ENCODE measurements at places on chromosomes 1 and 21.

DNA sequence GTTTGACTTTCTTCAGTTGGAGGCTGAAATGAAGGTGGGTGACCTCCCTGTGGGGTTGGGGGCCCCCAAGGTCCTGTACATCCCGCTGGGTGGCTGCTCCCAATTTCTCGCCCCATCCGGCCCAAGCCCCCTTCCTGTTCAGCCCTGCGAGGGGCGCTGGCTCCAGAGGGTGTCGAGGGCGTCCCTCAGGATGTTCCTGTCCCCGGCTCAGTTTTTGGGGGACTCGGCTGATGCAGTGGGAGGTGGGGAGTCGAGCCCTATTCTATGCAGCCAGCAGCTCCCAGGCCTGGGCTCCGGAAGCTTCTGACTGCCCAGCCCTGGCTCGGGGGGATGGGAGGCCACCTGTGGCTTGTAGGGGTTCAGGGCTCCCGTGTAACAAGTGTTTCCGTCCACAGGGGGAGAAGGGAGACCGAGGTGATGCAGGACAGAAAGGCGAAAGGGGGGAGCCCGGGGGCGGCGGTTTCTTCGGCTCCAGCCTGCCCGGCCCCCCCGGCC, 38.2 kb downstream of the SLC19A1 start:
- peak; percentile 16 for DNase-seq

DNA sequence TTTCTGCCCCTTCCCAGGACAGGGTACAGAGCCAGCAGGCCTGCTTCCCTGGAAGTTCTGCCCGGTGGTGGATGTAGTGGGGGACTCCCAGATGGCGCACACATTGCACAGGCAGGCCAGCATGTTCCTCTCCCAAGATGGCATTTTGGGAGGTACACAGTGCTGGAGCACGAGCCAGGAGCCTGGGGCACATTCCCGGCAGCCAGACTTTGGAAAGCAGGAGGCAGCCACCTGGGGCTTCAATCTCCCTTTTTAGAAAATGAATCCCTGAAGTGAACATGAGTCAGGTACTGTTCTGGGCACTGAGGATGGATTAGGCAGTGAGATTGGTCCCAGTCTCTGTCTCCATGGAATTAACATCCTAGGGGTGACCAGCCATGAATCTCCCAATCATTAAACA, 56.9 kb downstream of the RUNX1 start:
- no peak for DNase-seq

GRCh38 chr21:23809573-23809972, 1797.7 kb downstream of the MRPL39 start:
- no peak for DNase-seq

GRCh38 chr1:98188774-98189173, 267.9 kb upstream of the DPYD start:
- no peak for DNase-seq

- DNase-seq = no peak
Observed at GRCh38 chr1:102163799-102164198, 167.1 kb upstream of the OLFM3 start.

DNA sequence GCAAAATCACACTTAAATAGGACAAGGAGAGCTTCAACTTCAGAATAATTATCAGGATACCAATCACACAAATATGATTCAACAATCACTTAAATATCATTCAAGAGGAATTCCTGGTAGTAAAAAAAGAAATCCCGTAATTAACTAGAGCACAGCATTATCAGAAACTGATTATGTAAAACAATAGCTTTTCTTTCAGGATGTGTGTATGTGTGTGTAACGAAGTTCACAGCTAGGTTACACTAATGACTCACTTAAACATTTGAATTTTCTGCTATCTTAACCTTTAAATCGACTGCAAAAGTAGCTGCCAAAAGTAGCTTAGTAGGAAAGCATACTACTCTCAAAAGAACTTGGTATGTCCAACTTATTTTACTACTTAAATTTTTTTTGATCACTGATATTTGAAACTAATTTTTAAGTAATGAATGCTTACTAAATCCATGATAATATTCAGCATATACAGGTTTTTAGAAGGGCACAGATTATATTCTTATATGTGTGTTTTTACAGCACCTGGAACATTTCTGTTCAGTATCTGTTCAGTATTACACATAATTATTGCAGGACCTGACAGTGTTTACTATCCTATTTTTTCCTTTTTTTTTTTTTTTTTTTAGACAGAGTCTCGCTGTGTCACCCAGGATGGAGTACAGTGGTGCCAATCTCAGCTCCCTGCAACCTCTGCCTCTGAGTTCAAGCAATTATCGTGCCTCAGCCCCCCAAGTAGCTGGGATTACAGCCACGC, 4.2 kb downstream of the RERE start:
- DNase-seq = no peak

DNA sequence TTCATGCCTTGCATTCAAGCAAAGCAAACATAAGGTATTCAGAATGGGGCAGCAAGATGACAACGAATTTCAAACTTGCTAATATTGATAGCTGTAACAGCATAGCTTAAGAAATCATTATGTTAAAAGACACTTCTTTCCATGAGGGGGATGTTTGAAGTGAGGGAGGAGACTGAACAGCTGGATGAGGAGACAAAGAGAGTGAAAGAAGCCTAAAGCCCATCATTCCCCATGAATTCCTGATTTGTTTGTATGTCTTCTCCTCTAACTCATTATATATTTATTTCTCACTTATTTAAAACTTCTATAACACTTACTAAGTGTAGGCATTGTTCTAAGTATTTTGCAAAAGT, 125.2 kb upstream of the PBX1 start:
- DNase-seq = no peak

GRCh38 chr1:150484861-150485260, 2.4 kb upstream of the TARS2 start:
- no peak for DNase-seq

GRCh38 chr1:15343729-15344128, 66.0 kb upstream of the EFHD2 start:
- no peak for DNase-seq

- DNase-seq = no peak
Observed at GRCh38 chr1:152039461-152039860, 2.7 kb upstream of the S100A11 start.

- peak; percentile 78 for DNase-seq
Observed at GRCh38 chr1:231626535-231626950, at the start of gene DISC1. Gene DISC1, plus strand, starts transcription at chr1:231626790. Its CDS starts 78 bp downstream, at chr1:231626868.

GRCh38 chr1:245154429-245155271, at the start of gene KIF26B:
Gene KIF26B, plus strand, starts transcription at chr1:245154985. Its CDS starts 440 bp downstream, at chr1:245155425.
- peak; percentile 65 for DNase-seq

DNA sequence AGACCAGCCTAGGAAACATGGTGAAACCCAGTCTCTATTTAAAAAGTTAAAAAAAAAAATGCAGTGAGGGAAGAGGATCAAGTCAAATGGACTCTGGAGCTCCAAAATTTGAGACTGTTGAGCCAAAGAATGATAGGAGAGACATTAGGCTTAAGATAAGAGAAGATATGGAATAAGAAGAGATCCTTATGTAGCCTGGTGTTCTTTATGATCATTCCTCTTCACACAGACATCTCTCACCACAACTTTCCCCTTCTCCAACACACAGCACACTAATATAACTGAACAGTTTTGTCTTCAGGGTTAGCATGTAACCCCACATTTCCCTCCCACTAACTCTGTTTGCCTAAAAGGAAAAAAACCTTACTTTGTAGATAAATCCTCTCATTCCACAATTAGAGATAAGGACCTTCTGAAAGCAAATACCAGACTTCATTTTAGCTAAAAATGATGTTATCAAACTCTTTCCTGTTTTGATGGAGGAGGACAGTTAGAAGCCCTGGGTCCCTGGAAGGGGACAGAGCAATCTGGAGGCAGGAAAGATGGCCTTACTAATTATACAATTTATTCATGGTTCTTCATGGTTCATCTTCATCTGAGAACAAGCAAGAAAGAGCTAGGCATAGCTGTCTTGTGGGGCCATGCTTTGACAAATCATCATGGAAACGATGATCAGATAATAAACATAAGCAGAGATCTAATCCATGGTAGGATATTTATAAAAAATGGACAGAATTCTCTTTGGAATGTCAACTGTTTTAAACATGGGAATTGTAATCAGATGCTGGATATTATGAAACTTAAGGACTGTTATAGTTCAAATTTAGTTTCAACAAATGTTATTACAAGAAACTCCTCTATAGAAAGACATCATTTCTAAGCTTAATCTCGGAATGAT, 96.7 kb upstream of the S1PR1 start:
- DNase-seq = no peak

DNA sequence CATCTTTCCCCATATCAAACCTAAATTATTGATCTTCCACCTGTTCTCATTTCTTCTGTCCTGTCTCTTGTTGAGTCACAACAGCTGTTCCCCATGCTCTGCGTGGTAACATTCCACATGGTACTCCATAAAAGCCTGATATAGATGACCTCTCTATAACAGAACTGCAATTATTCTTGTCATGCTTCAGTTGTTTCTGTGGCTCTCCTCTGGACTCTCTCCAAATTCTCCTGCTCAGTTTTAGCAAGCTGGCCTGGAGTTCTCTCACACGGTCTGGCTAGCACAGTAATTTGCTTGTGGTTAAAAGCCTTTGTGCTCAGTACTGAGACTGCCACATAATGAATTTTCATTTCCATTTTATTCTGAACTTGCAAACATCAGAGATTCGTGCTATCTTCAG, 10.6 kb upstream of the LRRC39 start:
- DNase-seq = no peak

DNA sequence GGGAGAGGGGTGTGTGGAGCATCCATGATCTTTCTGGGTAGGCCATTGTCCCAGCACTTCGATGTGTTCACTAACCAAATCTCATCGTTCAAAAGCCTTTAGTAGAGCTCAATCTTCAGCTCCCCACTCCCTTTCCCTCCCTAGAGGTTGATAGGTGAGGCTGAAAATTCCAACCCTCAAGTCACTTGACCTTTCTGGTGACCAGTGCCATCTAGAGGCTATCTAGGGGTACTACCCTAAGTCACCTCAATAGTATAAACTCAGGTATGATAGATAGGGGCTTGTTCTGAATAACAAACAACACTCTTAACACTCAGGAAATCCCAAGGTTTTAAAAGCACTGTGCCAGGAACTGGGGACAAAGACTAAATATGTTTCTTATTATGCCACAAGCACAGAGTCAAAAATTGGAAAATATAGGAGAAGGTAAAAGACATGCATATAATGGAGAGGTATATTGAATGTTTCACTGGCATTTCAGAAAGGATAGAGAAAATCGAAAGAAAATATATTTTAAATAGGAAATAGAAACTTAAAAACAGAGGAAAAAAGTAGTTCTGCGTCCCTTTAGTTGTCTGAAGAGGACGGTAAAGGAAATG, 42.9 kb upstream of the CD53 start:
- no peak for DNase-seq

DNA sequence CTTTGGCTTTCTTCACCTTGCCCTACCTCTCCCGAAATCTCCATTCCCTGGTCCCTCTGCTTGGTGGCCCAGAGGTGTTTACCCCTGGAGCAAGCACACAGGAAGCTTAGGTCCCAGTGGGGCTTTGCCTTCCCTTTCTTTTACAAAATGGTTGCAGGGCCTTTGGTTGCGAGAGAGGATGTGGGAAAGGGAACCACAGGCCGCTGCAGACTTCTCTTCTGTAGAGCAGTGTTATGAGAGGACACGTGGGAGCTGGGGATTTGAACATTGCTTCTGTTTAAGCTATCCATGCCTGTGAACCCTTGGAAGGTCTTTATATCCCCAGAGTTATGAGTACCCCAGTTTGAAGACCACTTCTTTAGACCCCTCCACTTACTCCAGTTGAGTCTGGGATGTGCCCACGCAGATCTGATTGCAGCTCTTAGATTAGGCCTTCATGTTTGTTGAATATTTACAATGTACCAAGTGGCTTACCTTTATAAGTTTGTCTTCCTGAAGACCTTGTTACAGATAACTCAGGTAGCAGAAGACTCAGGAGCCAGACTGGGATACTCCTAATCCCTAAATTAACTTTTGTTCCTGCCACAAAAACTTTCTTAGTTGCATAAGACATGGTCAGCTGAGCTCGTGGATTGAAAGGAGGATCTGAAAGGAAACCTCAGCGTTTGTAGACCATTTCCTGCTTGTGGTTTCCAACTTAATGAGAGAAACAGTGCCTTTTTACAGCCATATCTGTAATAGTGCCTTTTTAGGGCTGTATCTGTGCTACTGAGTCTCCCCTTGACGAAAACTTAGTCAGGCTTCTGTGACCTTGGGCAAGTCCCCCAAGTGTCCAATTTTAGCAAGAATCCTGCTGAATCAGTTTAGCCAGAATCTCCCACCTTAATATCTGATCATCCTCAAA, 21.9 kb upstream of the IVNS1ABP start:
- DNase-seq = no peak

- no peak for DNase-seq
Observed at GRCh38 chr1:50930193-50930592, 29.9 kb downstream of the FAF1 start.

- peak; percentile 80 for DNase-seq
Observed at GRCh38 chr1:6260961-6261614, at the start of gene GPR153. Gene GPR153, minus strand, starts transcription at chr1:6261098. Its CDS starts 6,193 bp downstream, at chr1:6254905.

DNA sequence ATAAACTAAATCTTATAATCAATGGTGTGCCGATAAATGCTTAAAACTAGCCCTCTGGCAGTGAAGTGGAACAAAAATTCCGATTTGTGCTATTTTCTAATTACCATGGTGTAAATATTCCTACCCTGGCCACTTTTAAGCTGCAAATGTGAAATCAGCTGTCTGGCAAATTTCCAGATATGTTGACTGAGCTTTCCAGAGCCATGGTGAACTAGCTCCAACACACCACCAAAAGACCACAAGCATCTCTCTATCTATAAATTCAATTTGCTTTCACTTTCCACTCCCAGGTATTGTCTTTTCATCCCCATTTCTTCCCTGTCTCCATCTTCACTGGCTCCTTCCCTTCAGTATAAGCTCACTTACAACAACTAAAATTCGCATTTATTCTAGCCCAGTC, 152.3 kb upstream of the RGS18 start:
- DNase-seq = no peak

- no peak for DNase-seq
Observed at GRCh38 chr1:109433322-109433721, 7.1 kb upstream of the PSMA5 start.

- DNase-seq = no peak
Observed at GRCh38 chr1:35220976-35221375, 28.0 kb upstream of the SFPQ start.

GRCh38 chr21:42102076-42102475, 31.0 kb downstream of the UMODL1 start:
- DNase-seq = no peak

GRCh38 chr1:98420376-98421084, 241.0 kb upstream of the SNX7 start:
- no peak for DNase-seq

GRCh38 chr21:15491100-15491499, 238.7 kb upstream of the USP25 start:
- no peak for DNase-seq

DNA sequence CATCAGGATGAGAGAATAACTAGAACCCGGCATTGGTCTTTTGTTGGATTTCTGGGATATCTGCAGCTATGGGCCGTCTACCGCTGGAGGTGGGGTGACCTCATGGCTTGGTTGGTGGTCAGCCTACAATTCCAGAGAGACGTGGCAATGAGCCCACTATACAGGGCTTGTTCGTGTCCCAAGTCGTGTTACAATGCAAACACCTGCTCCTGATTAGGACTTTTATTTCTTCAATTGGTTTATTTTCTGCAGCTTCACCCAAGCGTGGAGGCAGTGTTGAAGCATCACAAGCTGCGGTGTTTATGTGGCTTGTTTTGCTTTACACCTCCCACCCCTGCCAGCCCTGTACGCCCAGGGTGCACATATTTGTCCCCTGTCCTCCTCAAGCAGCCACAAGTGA, 211.7 kb upstream of the TMEM51 start:
- DNase-seq = no peak
